ENCODE measurements at places on chromosomes 16 and 17.
A peak's percentile ranks its signal among the peaks of the same experiment; 100 is the strongest.

DNA sequence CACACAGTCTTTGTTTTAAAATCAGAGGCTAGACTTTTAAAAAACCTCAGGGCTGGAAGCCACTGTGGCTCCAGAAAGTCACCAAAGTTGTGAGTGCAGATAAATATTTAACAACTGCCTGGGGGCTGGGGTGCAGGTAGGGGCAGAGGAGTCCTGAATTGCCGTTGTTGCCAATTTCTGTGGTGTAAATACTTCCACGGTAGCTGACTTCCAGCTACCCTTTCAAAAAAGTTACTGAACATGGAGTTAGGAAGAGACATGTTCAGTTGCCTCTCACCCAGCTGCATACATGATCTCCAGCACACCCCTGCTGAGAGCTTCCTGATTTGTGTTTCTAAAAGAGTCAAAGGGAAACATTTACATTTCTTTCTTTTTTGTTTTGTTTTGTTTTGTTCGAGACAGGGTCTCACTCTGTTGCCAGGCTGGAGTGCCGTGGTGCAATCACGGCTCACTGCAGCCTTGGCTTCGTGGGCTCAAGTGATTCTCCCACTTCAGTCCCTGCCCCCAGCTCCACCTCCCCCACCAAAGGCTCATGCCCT is 58.7 kb downstream of the PLXDC1 start:
- no peak for DNase-seq

GRCh38 chr16:49485663-49486062 is 112.1 kb downstream of the C16orf78 start:
- no peak for DNase-seq

DNA sequence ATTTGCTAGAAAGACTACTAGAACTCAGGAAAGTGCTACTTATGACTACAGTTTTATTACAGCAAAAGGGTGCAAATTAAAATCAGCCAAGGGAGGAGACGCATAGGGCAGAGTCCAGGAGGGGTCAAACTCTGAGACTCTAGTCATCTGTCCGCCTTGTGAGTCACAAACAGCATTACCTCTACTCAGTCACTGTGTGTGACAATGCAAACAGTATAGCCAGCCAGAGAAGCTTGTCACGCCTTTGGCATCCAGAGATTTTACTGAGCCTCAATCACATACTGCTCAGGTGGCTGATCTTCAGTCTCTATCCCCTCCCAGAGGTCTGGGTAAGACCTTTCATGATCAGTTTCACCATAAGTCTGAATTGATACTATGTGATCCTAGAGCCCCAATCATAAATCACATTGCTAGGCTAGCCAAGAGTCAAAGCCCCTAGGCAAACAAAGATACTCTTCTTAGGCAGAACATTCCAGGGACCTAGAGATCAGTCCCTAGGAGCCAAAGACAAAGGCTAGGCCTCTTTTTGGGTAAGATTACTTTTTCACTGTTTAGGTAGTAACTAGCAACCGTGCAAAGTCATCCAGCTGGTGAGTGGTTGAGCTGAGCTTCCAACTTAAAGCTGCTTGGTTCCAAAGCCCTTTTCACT is 48.8 kb upstream of the CLEC19A start:
- DNase-seq = no peak

- DNase-seq = peak; percentile 40
Observed at GRCh38 chr16:23836404-23837311, 875 bp downstream of the PRKCB start.

GRCh38 chr17:68513932-68514331 is 1.7 kb downstream of the PRKAR1A start:
- DNase-seq = no peak

Measured in memory B cell (primary cell).